ENCODE measurements at places on chromosomes 7 and 10.

DNA sequence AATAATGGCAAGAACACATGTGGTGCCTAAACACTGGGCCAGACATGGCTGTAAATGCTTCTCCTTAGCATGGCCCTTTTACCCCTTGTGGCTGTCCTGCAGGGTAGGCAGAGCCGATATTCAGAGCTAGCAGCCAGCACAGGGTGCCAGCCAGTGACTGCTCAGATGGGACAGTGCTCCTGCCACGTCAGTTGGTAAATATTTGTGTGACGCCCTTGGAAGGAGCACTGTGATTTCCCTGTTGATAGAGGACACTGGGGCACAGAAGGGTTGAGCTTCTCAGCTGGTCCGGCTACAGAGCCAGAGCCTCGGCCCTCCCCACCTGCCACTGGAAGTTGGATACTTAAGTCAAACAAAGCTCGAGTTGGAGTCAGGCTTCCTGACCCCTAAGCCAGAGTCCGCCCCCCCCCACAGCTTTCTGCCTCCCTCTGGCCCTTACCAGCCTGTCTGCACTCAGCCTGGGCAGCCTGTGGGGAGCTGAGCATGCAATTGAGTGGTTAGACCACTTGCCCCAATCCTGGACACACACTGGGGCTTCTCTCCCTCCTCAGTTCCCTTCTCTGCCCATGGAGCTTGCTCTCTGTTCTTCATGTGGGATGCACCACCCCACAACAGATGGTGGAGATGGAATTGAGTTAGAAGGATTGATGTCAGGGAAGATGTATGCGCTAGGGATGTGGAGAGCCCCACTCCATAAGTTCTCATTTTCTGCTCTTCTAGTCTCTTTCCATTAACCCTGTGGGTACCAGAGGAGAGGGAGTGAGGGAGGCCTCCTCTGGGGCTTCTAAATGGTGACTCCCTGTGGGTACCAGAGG lies 350.8 kb downstream of the PLXNA4 start:
- DNase-seq: no peak

- no peak for DNase-seq
Measured at GRCh38 chr10:19971343-19972052, 155.3 kb downstream of the PLXDC2 start.

- no peak for DNase-seq
Measured at GRCh38 chr10:5105626-5106025, 11.4 kb downstream of the AKR1C3 start.

- no peak for DNase-seq
Measured at GRCh38 chr7:91771921-91772815, 108.3 kb downstream of the MTERF1 start.

DNA sequence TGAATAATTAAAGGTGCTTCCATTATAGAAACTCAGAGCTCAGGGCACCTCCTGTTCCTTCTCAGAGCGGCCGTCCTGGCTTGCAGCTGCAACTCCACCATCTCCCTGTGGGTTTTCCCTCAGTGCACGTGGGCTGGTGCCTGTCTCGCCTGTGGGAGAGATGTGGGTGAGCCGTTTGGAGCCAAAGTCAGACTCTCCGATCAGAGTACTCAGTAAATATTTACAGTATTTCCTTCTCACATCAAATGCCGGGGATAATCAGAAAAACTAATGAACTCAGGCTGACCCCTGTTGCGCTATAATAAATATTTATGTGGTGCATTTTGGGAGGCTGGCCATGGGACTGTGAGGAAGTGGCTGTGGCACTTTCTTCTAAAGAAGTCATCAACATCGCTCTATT lies 155.8 kb upstream of the HABP2 start:
- DNase-seq: no peak

GRCh38 chr10:87734987-87735827 lies 75.5 kb downstream of the PAPSS2 start:
- no peak for DNase-seq

GRCh38 chr7:30920584-30921539 lies 9.2 kb downstream of the AQP1 start:
- DNase-seq: peak; percentile 63

- DNase-seq: no peak
Measured at GRCh38 chr10:58414270-58415041, 29.2 kb downstream of the TFAM start.

- no peak for DNase-seq
Measured at GRCh38 chr7:133650487-133651300, 397.8 kb downstream of the EXOC4 start.

DNA sequence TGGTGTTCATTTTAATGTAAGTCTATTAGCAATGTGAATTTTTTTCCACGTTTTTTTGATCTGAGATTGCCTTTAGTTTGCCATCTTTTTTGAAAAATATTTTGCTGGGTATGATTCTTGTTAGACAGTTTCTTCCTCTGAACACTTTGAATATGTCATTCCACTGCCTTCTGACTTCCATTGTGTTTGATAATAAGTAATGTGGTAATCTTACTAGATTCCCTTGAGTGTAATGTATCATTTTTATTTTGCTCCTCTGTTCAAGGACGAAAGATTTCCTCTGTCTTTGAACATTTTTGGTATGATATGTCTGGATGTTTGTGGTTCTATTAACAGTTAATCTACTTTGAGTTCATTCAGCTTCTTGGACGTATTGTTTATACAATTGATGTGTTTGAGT lies 371.4 kb downstream of the SUGCT start:
- no peak for DNase-seq

DNA sequence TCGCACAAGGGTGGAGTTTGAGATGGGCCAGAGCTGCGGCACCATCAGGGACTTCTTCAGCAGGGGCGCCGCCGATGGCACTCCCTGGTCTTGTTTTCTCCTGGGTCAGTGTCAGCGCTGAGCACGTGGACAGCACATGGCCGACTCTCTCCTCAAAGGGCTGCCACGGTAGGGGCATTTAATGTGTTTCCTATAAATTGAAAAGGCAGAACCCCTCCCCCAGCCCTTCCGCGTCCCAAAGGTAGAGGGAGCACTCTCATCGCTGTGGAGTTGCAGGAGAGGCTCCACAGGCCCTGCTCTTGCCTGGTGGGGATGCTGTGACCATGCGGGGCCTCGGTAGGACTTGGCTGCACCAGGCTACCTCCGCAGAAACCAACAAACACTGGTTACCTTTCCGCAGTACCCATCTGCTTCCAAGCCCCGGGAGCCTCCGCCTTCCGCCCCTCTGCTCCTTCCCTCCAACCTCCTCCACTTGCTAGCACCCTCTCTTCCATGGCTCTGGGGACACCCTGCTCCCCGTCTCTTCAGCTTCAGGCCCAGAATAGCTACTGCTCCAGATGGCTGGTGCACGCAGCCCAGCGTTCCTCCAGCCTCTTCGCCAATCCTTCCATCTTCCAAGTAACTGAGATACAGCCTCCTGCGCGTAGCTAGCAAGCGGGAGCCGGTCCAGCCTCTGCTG lies 166.3 kb upstream of the ADCY1 start:
- no peak for DNase-seq

DNA sequence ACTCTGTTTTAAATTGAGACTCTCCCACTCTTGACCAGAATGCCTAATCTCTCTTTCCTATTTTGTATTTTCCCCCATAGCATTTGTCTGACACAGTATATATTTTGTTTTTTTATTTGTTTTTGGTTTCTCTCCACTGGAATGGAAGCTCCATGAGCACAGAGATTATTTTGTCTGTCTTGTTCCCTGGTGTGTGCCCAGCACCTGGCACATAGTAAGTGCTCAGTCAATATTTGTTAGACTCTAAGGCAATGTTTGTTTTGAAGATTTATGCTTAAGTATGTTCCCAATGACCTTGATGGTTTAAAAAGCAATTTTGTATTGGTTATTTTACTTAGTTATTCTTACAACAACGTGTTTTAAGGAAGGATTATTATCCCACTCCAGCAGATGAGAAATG lies 201.8 kb downstream of the DYNC1I1 start:
- DNase-seq: no peak

DNA sequence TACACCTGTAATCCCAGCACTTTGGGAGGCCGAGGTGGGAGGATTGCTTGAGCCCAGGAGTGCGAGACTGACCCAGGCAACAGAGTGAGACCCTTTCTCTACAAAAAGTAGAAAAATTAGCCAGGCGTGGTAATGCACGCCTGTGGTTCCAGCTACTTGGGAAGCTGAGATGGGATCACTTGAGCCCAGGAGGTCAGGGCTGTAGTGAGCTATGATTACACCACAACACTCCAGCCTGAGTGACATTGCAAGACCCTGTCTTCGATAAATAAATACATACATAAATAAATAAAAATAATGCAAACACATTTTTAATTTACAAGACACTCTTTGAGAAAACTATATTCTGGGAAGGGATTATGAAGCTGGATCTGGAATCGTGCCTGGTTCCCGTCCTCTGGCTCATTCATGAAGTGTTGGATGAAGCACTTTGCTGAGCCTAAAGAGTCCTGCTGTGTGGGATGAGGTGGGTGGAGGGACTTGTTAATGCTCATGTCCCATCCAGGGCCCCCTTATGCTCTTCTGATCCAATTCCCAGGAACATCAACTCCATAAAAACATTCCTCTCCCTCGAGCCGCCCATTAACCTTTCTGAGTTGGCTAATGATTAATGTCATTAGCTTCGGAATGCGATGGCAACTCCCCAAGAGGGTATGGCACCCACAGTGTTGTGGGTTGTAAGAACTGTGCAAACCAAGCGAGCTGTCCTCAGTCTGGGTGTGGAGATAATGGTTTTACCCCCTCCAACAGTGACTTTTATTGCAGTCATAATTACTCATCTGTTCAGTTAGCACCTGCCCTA lies 236.3 kb downstream of the BAMBI start:
- DNase-seq: peak; percentile 56

DNA sequence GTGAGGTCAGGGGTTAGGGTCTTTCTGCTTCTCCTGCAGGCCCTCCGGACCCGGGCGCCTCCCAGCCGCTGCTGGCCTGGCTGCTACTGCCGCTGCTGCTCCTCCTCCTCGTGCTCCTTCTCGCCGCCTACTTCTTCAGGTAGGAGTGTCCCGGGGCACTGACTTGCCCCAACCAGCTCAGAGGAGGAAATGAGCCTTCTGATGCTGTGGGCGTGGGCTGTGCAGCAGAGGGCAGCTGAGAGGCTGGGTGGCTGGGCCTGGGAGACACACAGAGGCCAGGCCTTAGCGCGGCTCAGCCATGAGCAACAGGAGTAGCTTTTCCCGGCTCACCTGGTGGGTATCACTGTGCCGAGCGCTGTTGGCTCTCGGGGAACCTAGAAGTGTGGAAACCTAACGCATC lies 78.9 kb downstream of the MKI67 start:
- peak; percentile 77 for DNase-seq

DNA sequence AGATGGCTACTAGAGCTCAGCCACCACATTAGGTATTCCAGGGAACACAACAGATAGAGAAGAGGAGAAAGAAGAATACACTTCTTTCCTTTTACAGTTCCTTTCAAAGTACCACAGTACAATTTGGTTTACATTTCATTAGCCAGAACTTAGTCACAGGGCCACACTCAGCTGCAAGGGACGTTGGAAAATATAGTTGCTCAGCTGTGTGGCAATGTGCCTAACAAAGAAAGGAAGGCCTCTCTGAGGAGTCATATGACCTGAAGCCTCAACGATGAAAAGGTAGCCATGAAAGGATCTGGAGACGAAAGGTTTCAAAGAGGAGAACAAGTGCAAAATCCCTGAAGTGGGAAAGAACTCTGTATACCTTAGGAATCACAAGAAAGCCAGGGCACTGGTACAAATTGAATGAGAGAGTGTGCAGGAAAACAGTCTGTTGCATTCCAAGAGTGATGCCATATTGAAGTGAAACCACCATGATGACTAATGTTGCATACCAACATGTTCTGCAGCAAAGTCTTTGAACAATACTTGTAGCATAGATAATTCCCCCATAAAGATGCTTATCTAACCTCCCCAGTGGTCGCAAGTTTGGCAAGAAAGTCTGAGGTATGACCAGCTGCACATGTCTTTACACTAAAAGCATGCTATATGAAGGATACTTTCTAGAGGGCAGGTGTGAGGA lies 278.9 kb downstream of the HPSE2 start:
- no peak for DNase-seq

- DNase-seq: no peak
Measured at GRCh38 chr10:45154502-45154901, 153.8 kb downstream of the ZNF22 start.

DNA sequence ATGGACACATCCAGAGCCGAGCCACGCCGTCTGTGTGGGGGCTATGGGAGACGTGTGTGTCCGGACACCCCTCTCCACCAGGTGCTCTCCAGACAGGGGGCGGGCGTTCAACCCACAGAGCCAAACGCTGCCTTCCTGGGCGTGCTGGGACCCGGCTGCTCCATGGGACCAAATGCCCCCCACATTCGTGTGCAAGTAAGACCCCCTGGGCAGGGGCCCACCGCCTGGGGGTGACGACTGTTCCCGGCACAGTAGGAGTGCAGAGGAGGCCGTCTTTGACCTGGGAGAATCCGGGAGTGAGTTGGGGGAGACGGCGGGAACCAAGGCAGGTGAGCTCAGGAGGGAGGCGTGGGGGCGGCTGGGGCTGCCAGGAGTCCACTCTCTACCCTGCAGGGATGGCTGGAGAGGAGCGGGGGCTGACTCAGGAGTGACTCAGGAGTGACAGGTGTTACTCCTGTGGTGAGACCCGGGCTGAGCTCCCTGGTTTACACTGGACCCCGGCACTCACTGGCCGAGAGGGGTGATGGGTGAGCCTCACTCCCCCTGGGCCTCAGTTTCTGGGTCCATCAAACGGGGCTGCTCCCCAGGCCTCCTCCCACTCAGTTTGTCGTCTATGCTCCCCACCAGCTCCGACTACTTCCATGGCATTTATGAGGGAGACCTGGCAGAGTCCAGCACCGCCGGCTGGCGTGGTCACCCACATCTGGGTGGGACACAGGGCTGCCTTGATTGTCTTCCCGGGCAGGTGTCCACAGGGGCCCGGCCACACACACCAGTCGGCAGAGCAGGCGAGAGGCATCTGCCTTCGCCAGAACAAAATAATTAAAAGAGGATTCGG lies 95.0 kb downstream of the MICALL2 start:
- no peak for DNase-seq

- DNase-seq: no peak
Measured at GRCh38 chr10:68075550-68076004, 494 bp upstream of the HERC4 start.

GRCh38 chr10:91022924-91023699 lies 102.2 kb upstream of the ANKRD1 start:
- DNase-seq: no peak

GRCh38 chr7:73668103-73668885 lies 663 bp downstream of the VPS37D start:
- DNase-seq: no peak

GRCh38 chr10:70756700-70757360 lies 28.3 kb downstream of the TBATA start:
- DNase-seq: no peak

DNA sequence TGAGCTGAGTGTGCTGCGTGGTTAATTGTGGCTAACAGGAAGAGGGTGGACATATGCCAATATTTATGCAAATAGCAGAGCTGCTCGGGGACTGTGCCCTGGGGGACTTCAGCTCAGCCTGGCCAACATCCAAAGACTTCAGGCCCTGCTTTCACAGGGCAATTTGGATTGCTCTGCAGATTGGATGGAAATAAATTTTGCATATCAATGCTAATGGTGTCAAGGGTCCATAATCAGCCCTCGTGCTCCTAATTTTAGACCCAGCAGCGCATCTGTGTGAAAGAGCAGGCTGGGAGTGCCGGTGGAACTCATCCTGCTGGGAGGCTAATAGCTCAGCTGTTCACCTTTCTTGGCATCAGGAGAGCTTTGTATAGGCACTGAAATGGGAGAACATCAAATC lies 270.1 kb downstream of the TCERG1L start:
- DNase-seq: no peak
